ENCODE measurements at places on chromosomes 3 and 15.

GRCh38 chr3:143476965-143477640 is 357.5 kb downstream of the CHST2 start:
- DNase-seq, result no peak

DNA sequence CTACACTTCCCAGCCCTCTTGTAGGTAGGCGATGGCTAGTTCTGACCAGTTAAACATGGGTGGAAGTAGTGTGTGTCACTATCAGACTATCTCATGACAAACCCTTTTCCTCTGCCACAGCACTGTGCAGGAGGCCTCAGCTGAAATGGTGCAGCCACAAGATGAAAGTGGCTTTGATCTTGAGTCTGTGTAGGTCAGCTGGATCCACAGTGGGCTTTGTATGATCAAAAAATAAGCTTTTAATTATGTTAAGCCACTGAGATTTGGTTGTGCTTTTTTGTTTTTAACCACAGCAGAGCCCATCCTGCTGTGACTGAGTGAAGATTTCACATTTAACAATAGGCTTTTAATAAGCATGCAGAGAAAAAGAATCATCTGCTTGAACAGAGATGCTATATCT is 19.7 kb downstream of the RCN2 start:
- no peak for DNase-seq

DNA sequence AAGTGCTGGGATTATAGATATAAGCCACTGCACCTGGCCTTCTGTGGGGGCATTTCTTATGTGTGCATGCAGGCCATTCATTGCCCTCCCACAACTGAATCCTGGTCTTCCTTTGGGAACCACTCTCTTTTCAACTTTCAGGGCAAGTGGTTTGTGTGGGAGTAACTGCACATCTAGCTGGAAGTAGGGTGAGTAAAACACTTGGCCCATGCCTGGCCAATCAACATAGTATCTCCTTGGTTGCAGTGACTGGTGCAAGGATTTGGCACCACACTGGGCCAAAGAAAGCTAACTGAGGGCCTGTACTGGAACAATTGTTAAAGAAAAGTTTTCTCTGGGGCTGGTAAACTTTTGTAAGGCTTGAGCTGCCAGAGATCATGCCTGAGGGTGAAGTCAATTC is 189.2 kb upstream of the FEZF2 start:
- DNase-seq, result no peak

DNA sequence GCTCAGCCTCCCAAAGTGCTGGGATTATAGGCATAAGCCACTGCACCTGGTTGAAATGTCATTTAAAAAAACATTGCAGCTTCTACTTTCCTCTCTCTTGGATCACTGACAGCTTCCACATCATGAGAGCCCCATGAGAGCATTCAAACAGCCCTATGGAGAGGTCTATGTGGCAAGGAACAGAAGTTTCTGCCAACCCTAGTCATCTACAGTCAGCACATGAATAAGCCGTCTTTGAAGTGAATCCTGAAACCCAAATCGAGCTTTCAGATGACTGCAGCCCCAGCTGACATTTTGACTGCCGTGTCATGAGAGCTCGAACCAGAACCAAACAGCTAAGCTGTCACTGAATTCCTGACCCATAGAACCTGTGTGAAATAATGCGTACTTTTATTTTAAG is 39.8 kb downstream of the CD200R1L start:
- DNase-seq, result no peak

- DNase-seq, result no peak
Measured at GRCh38 chr3:139430493-139430892, 41.0 kb upstream of the COPB2 start.

DNA sequence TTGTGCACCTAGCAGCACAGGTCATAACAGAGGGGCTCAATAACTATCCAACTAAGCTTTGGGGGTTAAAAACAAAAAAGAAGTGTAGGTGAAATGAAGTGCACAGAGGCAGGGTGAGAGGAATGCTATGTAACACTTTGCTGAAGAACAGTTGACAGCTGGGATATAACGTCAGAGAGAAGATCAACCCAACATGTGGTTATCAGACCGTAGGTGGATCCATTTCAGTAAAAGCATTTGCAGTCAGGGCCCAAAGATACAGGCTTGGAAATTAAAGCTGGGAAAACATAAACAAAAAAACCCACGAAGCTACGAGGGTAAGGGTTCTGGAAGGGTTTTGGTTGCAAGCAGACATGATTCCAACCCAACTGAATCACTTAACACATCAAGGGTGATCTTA is 377.5 kb upstream of the NR2F2 start:
- no peak for DNase-seq

GRCh38 chr15:78072080-78072892 is 5.2 kb downstream of the TBC1D2B start:
- no peak for DNase-seq

Data from stimulated activated CD4-positive, alpha-beta T cell treated with anti-CD3 and anti-CD28 coated beads, Interleukin-1b, Interleukin-23, amount 100 ng/mL, for 1 hour (primary cell).